EL (cell line): ENCODE measurements at places on chromosomes 2 and 18.

DNA sequence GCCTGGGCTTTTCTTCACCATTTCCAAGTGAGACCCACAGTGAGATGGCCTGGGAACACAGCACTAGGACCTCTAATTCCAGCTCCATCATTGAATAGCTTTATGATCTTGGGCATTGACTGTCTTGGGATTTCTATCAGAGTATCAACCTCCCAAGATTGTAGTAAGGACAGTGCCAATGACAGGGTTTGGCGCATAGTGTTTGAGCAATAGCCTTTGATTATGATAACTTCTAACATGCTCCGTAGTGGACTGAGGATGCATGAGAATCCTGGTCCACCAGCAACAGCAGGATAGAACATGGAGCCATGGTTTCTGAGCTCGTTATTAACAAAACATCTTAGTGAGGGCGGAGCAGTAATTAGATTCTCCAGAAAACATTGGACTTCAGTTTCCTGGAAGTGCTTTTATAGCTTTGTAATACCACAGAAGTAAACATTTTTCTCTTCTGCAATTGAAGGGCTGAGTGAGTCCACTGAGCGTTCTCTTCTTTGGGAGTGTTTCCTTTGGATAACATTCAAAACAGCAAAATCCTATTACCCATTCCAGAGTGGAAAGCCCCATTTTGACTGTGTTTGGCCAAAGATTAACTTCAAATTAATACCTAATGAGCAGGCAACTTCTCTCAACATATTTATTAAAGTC is 63.7 kb downstream of the IL1R2 start:
- DNase-seq, result no peak

DNA sequence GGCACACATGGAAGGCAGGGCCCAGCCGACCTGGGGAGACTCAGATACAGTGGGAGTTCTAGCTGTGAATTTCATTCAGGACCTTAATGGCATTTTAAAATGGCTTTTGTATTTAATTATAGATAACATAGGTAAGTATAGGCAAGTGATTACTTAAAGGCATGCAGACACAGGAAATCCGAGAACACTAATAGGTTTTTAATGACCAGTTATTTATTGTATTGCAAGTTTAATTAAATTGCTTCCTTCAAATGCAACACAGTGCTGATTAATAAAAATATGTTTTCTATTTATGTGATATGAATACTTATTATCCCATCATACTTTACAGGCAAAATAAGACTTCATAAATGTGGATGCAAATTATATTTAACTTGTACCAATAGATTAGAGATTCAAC is 19.7 kb upstream of the SH3RF3 start:
- DNase-seq, result no peak

DNA sequence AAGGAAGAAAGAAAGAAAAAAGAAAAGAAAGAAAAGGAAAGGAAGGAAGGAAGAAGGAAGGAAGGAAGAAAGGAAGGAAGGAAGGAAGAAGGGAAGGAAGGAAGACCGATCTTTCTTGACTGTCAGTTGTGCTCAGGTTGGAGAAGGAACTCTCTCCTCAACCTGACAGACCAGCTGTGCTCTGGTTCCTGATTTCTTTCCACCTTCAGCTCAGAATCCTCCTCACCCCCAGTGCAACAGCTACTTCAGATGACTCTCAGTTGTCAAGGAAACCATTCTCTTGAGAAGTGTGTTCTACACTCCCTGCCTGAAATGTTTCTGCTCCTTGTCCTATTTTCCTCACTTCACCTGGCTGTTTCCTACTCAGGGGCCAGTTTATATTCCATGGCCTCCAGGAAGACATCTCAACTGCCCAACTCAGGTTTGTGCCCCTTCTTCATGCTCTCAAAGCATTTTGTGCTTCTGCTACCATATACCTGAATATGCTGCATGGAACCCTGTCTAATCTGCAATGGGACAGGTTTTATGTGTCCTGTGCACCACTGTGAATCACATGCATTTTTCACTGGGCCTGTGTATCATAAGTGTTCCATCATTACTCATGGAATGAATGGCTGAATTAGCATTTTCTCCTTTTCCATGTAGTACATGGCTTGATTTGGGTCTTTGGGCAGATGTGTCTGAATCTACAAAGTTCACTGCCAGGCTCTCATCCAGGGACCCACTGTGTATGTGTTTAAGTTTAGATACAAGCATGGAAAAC is 32.8 kb upstream of the DOCK10 start:
- DNase-seq, result no peak

- DNase-seq, result peak; percentile 82
Observed at GRCh38 chr2:62663411-62663810, 42.1 kb upstream of the EHBP1 start.

DNA sequence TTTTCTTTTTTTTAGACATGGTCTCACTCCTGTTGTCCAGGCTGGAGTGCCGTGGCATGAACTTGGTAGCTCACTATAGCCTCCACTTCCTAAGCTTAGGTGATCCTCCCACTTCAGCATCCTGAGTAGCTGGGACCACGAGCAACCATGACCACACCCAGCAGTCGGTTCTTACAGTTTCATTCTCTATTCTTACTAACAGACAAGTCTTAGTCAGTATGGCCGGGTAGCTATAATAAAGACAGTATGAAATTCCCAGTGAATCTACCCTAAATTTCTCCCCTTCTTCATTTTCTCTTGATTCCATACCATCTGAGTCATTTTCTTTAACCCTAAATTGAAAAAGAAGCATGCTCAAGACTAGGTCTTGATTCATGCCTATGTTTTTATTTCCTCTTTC is 775.3 kb upstream of the NRXN1 start:
- no peak for DNase-seq

DNA sequence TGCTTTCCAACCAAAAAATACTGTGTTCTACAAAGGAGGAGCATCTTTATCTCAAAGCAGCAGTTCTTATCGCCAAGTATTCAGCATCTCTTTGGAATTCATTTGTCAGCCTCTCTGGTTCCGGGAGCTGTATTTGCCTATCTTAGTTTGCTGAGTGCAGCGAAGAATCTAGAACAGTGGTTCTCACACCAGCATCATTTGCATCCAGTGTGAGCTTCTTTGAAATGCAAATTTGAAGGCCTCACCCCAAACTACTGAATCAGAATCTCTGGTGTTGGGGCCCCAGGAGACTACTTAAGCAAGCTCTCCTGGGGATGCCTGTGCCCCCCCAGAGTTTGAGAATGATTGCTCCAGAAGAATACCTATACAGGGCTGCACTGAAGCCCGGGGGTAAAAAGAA is 1.5 kb upstream of the PTPN2 start:
- DNase-seq, result no peak

DNA sequence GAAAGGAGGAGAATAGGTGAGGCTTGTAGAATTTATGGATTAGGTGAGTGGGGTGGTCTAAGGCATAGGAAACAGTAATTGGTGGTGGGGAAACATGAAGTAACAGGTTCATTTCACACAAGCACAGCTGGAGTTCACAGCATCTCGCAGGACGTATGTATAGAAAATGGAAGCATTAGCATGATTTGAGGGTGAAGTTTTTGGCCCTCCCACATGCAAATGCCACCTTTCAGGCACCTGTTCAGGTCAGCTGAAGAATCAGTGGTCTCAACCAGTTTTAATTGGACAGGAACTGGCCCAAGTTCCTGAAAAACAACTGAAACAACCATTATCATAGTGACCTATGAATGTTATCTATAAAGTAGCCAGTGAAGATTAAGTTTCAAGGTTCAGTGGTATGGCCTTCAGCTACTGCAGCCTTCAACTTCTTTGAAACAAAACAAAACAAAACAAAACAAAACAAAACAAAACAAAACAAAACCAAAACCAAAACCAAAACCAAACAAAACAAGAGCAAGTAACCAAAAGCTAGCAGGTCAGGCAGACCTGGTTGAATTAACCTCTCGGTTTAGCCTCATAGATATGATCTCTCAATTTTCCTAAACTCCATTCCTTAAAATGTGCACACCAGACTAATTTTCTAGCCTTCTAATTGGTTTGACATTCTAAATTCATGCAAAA is 102.1 kb upstream of the SPHKAP start:
- DNase-seq, result no peak

GRCh38 chr18:12939162-12939561 is 8.6 kb upstream of the SEH1L start:
- DNase-seq, result no peak

GRCh38 chr18:34321066-34321465 is 96.4 kb upstream of the NOL4 start:
- no peak for DNase-seq

DNA sequence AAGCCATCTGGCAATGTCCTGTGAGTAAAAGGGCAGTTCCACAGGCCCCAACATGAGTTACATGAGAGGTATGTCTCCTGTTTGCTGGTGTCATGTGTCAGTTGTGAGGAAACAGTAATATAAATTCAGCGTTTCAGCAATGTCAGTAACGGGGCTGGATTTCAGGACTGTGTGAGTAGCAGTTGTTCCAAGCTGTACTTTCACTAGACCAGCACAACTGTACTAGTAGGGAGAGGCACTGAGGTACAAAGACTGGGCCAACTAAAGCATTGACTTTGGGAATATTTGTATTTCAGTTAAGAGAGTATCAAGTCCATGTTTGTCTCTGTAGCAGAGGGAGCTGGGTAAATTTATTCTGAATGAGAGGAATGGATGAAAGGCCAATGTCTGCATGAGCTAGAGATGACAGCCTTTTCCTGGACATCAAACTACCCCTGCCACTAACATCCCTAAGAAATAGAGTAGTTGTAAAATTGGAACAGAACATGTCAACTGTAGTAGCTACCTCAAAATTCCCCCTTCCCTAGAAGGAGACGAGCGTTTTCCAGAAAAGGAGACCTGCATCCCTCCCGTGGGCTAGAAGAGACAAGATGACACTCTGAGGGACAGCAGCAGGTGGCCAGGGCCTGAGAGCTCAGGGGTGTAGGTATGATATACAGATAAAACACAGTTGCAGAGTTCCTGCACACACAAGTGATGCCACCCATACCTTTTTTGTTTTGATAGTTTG is 24.4 kb downstream of the EIF4E2 start:
- DNase-seq, result peak; percentile 38

- DNase-seq, result no peak
Observed at GRCh38 chr18:58894930-58895329, 30.3 kb downstream of the ZNF532 start.

DNA sequence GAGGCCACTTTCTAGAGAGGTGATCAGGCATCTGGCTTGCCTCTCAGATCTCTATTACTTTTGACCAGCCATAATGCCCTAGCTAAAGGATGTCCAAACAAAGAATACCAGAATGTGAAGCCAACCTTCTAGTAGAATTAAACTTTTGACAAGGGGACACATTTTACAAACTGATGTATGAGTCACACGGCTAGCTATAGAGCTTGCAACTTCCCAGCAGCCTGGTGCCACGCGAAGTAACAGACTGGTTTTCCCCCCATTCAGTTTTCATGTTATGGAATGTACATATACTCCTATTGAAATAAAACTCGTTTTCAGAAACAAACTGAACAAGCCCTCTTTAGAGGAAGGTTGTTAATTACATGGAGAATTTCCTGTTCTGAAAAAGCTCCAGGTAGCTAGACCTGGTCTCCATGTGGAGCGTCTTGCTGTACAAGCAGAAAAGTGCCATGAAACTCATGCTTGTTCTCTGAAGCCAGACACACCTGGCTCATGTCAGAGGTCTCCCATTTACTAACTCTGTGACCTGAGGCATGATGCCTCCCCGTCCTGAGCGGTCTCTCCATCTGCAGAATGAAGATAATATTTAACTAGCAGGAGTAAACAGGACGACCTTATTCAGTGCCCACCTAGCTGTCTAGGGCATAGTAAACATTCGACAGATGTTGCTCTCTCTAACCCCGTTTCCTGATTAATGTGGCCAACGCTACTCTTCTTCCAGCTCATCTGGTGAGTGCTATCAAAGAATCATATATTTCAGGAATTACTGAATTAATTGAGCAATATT is 81.5 kb upstream of the MAP3K20 start:
- no peak for DNase-seq
